ENCODE measurements at places on chromosomes 11 and 22. TPM values are rescaled to one million over a fixed set of nuclear protein-coding genes. Genes with fewer than 3 reads are reported as not detected.

- no peak overlapping the region for H3K4me3 ChIP-seq
- no peaks in the 10 kb centered on the region for H3K27me3 ChIP-seq
- DNase-seq: no peak
- H3K4me1 ChIP-seq: no peaks in the 10 kb centered on the region
- H3K36me3 ChIP-seq: no peaks in the 10 kb centered on the region
- no peak overlapping the region for H3K27ac ChIP-seq
Measured at GRCh38 chr11:82865841-82866240, 34.4 kb downstream of the PRCP start.

GRCh38 chr11:8826139-8826786, 84.7 kb upstream of the AKIP1 start:
- no peaks in the 10 kb centered on the region for H3K4me1 ChIP-seq
- H3K27ac ChIP-seq: peak overlapping the region; percentile 52
- H3K27me3 ChIP-seq: no peaks in the 10 kb centered on the region
- no peaks in the 10 kb centered on the region for H3K36me3 ChIP-seq

- no peak overlapping the region for H3K27ac ChIP-seq
- no peaks in the 10 kb centered on the region for H3K36me3 ChIP-seq
- no peaks in the 10 kb centered on the region for H3K4me1 ChIP-seq
- DNase-seq: no peak
- no peaks in the 10 kb centered on the region for H3K27me3 ChIP-seq
Measured at GRCh38 chr22:48960980-48961660, 866.6 kb downstream of the BRD1 start.

DNA sequence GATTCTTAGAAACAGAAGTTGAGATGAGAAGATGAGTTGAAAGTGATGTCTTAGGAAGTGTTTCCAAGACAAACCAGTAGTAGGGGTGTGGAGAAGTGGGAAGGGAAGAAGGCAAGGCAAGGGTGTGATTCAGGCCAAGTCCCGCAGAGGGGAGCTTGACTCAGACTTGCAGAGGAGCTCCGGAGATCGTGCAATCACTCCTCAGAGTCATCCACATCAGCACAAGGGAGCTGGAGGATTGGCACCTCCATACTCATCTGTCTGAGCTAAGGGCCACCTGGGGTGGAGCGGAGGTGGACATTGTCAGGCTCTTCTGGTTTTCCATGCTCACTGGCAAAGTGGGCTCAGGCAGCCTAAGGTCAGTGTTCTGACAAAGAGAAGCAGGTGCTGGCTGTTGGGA, 44.4 kb downstream of the CHRDL2 start:
- DNase-seq: no peak
- H3K27ac ChIP-seq: no peak overlapping the region
- no peak overlapping the region for H3K4me3 ChIP-seq
- peaks cover 18% of the 10 kb centered on the region for H3K27me3 ChIP-seq

DNA sequence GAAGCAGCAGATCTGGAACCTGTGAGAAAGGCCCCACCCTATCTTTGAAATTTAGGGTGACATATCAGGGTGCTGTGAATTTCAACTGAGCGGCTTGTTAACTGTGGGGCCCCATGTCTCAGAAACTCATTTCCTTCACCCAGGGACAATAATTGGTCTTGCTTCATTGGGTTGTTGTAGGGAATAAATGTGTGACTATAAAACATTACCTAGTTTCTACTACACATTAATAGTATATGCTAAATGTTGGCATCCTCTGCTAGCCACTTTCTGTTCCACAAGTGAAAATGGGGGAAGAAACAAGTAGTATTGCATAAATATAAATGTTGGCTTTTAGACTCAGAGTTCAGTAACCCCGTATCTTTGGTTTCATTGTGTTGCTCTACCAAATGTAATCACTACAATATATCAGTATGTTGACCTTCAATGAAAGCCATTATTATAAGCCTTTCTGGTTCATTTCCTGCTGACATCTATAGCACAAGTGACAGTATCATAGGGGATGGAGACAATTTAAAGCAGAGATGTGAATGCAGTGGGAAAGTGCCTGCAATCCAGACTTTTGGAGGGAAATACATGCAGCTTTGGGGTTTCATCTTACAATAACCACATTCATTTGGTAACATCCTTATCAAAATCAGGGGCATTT, 905.5 kb upstream of the RAG2 start:
- no peak for DNase-seq
- no peak overlapping the region for H3K27ac ChIP-seq
- H3K4me3 ChIP-seq: no peak overlapping the region
- no peaks in the 10 kb centered on the region for H3K36me3 ChIP-seq
- no peaks in the 10 kb centered on the region for H3K4me1 ChIP-seq

DNA sequence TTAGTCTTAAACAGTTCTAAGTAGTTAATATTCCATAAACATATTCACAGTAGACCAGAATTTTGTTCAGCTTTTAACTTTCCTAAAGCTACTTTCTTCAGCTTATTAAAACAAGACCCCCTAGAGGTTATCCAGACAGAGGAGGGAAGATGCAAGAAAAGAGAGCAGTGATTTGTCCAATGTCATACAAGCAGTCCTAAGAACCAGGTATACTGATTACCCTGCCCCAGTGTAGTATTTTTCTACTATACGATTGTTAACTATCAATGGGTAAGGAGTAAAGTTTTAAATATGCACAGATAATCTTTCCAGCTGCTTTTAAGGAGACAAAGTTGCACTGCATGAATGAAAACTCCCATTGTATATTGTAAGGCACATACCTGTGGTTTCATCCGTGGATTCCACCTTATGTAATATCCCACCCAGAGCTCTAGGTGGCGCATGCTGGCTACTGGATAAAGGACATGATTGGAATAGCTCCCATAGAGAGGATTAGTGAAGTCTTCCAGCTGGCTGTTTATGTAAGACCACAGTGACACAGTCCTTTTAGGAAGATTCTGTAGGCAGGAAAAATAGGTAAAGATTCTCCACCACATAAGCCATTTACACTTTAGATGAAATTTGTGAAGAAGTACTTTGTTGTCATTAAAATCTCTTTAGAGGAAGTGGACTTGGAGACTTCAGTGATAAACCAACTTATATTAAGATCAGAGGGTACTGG, 45.6 kb downstream of the CEP57 start:
- H3K27ac ChIP-seq: no peak overlapping the region
- no peaks in the 10 kb centered on the region for H3K27me3 ChIP-seq
- DNase-seq: peak; percentile 26

DNA sequence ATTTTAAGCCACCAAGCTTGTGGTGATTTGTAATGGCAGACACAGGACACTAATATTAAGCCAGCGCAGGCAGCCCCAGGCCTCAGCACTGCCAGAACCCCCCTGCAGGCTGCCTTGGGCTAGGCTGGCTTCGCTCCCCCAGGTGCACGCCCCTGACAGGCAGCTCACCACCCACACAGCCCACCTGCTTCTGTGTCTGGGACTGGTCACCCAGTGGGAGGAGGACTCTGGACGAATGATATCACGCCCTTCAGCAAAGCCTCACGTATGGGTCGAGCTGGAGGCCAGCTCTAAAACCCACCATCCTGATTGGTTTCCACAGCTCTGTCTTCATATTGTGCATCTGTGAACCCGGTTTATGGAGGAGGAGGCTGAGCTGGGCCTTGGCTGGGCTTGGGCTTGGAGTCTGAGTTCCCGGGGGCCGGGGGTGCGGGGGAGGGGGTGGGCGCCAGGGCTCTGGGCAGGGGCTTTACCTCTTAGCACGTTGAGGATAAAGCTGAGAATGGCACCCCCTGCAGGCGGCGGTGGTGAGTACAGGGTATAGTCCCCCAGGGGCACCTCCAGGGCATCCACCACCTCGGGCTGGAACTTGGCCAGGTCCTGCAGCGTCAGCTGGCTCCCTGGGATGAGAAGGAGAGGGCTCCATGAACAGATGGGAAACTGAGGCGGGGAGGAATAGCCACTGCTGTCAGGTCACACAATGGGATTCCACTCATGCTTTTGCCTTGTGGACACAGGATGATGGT, 13.8 kb downstream of the GGT5 start:
- H3K4me3 ChIP-seq: no peak overlapping the region
- no peaks in the 10 kb centered on the region for H3K36me3 ChIP-seq
- H3K4me1 ChIP-seq: no peaks in the 10 kb centered on the region
- no peak for DNase-seq
- no peak overlapping the region for H3K27ac ChIP-seq

DNA sequence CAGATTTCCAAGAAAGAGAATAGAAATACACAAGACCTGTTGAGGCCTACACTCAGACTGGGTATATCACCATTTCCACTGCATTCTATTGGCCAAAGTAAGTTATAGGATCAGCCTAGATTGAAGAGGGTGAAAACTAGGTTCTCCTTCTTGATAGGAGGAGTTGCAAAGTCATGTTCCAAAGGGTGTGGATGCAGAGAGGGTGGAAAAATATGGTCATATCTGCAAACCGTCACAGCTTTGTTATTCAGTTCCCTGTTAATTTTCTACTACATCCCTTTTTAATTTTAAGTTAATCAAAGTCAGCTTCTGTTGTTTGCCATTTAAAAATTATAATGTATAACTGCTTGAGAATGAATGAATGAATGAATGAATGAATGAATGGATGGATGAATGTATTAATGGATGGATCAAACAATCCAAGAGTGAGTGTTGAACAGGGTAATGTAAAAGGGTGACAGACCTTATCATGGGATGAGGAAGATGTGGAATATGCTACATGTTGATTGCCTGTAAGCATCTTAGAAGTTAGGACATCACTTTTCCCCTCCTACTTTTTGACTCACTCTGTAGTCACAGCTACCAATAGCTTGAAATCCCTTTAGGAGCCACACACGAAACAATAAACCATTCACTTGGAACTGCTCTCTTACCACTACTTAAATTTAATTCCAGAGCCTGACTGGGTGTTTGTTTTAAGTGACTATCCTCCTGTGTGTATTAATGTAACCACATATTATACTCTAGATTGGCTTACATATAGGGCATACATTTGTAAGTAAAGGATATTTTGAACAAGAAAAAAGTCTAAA, 121.5 kb downstream of the CCDC34 start:
- no peaks in the 10 kb centered on the region for H3K36me3 ChIP-seq
- H3K4me3 ChIP-seq: no peak overlapping the region
- no peak for DNase-seq

- H3K36me3 ChIP-seq: no peaks in the 10 kb centered on the region
- DNase-seq: no peak
- H3K4me3 ChIP-seq: no peak overlapping the region
Measured at GRCh38 chr11:15707971-15708370, 593.2 kb downstream of the INSC start.

DNA sequence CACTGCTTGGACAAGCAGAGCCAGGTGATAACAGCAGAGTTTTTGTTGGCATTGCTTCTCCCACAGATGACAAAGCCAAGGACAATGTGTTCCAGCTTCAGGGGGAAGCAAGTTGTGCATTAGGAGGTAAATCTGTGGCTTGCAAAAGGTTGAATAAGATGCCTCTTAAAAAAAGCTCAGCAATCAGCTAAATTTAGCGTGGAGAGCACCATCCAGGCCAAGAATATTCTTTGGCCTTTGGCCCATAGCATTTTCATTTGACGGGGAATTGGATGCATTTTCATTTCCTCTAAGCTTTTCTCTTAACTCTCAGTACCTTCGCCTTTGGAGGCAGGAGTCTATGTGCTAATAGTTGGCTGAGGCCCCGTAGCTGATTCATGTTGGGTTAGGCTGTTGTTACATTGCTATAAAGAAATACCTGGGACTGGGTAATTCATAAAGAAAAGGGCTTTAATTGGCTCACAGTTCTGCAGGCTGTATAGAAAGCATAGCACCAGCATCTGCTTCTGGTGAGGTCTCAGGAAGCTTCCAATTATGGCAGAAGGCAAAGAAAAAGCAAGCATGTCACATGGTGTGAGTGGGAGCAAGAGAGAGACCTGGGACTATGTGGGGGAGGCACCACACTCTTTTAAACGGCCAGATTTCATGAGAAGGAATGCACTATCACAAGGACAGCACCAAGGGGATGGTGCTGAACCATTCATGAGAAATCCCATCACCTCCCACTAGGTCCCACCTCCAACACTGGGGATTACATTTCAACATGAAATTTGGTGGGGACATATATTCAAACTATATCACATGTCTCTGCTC, 350.1 kb upstream of the C11orf87 start:
- no peaks in the 10 kb centered on the region for H3K27me3 ChIP-seq
- no peak overlapping the region for H3K27ac ChIP-seq
- DNase-seq: no peak
- peaks cover 9% of the 10 kb centered on the region for H3K4me1 ChIP-seq
- no peak overlapping the region for H3K4me3 ChIP-seq

TTLL1 gene
- 10.2 TPM for total RNA-seq

APBB1 gene
- total RNA-seq: 47.0 TPM

OR51B5 gene
- total RNA-seq: 0.14 TPM

DNAJB13 gene
- 0.24 TPM for total RNA-seq

MRGPRF gene
- 0.57 TPM for total RNA-seq

ELFN2 gene
- 0.28 TPM for total RNA-seq

OR2AT4 gene
- not detected for total RNA-seq

CAPN5 gene
- 1.5 TPM for total RNA-seq

All from thymus (tissue), 14 donors.